SK-N-MC (cell line): ENCODE measurements at places on chromosomes 4 and X.

DNA sequence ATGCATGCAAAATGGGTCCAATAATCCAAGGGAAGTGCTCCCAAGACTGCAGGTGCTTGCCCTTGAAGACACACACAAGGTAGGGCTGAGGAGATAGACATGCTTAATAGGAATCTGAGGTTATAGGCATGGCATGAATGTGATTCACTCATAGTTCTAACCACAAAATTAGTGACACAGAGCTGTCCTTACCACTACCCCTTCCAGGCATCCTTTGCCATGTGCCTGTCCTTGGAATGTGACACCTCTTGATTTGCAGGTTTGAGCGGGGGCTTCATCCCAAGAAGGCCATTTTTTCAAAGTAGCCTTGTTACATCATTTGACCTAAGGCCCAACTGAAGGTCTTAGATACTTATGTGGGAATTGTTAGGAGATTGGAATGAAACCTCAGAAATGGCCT is 112.5 kb downstream of the CCNG2 start:
- no peak for DNase-seq

DNA sequence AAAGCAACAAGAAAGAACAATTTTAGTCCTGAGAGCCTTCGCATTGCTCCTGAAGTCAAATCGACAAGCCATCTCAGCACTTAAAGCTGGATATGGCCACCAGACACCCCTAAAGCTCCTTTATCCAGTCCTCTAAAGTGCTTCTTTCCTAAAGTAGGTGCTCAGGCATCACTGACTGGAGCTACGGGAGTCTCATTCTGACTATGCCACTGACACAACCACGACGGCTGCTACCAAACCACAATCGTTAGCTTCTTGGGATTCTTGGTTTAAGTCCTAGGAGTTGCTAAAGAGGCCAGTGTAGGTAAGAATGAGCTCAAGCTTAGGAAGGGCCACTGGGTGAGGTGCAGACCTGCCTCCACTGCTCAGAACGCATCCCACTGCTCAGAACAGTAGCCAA is 1.0 kb downstream of the SLC10A6 start:
- DNase-seq, result no peak

DNA sequence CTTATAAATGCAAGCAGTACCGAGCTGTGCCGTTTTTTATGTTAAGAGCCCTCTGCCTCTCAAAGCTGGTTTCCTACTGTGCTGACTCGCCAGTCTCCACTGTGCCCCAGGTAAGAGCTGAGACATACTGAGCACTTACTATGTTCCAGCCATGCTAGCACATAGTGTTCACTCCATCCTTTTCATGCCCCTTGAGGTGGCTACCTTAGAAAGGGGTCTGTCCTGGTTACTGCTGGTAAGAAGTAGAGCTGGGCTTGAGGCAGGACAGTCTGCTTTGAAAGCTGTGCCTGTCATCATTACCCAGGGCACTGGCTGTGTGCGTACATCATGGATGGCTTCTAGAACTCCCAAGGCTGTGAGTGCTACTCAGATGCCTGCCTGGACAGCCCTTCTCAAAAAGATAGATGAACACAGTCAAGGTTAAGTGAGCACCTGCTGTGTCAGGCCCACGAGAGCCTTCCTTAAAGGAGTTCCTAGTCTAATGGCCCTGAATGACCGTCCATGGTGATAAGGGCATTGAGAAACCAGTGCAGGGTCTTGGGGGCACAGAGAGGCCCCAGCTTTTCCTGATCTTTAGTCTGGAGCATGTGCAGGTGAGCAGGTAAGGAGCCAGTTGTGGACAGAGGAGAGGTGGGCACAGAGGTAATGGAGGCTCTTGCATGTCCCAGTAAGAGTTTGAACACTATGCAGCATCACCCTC is 1.6 kb downstream of the STK32B start:
- DNase-seq, result no peak

DNA sequence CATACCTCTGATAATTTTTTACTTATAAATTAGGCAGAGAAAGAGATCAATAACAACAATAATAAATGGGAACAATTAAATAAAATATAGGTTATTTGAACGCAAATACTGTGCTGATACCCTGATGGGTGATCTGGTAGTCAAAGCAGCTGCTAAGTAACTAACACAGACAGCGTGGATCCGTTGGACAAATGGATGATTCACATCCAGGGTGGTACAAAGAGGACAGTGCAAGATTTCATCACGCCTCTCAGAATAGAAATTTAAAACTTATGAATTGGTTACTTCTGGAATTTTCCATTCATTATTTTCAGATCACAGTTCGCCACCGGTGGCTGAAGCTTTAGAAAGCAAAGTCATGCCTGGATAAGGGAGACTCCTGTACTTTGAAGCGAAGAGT is 1066.0 kb upstream of the ADGRL3 start:
- no peak for DNase-seq

- DNase-seq, result peak; percentile 20
Measured at GRCh38 chr4:109334129-109335105, 32.0 kb upstream of the COL25A1 start.

GRCh38 chr4:93791570-93792195 is 36.9 kb upstream of the ATOH1 start:
- peak; percentile 42 for DNase-seq

DNA sequence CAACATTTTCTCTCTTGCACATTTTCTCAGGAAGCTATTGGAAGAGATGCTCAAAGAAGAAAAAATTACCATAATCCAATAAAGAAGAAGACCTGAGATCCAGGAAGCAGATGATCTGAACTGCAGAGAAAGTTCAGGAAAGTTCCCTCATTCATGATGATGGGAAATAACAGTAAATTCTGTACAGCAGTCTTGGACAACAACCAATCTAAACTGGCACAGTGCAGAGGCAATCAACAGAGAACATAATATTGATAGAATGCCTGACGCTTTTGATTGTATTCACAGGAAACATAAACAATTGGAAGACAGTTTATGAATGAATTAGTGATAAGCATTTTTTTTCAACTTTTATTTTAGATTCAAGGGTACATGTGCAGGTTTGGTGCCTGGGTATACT is 428.9 kb downstream of the KCTD8 start:
- DNase-seq, result no peak

- no peak for DNase-seq
Measured at GRCh38 chr4:95590615-95591014, 41.8 kb upstream of the UNC5C start.

GRCh38 chr4:108619372-108620100 is 840 bp upstream of the RPL34 start:
- no peak for DNase-seq

GRCh38 chr4:188091-188490 is 63.8 kb downstream of the ZNF718 start:
- DNase-seq, result no peak

GRCh38 chr4:163923092-163923491 is 428.6 kb downstream of the TMA16 start:
- DNase-seq, result no peak

DNA sequence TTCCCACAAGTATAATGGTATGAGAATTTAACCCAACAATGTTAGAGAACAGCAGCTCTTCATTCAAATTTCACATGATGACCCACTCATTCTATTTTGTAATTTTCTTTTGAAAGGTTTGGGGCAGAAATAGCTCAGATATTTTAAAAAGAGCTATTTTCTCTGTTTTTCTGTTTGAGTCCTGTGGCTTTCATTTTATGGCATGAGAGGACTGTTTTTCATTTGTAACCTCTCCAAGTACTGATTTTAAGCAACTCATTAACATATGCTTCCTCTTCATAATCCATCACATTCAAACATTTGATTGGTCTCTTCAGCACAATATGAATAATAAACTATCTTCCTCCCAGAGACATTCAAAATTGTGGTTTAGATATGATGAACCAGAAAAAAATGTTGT is 129.0 kb upstream of the TEX13A start:
- no peak for DNase-seq

DNA sequence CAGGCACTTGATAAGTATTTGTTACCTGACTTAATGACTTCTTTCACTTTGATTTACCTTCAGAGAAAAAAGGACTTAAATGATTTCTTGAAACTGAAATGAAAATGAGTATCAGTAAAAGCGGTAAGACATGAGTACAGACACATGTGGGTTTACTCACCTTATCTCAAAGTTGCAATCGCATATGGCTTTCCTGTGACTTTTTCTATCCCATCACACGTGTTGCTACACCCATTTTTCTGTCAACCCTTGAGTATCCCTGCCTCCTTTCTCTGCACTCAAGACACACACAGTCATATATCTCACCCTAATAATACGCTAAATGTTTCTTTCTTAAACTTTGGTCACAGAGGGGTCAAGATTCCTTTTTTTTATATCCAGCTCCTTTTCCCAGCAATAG is 11.0 kb upstream of the ARHGEF38 start:
- DNase-seq, result no peak

DNA sequence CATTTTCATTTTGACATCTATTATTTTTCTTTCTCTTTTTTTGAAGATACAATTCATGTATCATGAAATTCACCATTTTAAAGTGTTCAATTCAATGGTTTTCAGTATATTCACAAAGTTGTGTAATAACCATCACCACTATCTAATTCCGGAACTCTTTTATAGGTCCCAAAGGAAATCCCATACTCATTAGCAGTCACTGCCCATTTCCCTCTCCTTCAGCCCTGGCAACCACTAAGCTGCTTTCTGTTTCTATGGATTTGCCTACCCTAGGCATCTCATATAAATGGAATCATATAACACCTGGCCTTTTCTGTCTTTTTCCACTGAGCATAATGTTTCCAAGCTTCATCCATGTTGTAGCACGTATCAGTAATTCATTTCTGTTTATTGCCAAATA is 3.2 kb upstream of the FGF2 start:
- peak; percentile 34 for DNase-seq

DNA sequence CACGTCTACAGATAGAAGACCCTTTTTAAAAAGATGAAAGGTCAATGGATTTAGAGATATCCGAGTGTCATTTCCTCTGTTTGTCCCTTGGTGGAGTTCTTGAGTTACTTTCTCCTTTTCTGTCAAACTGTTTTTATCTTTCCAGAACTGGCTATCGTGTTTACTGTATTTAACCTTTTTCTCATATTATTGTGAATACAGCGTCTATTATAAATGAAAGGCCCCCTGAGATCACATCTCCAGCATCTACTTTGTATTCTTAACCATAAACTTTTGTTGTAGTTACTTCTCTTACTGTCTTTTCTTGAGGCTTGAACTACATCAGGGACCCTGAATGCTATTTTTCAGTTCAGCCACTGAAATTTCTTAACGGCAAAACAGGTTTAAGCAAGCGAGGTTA is 4.0 kb upstream of the PCDH7 start:
- no peak for DNase-seq

DNA sequence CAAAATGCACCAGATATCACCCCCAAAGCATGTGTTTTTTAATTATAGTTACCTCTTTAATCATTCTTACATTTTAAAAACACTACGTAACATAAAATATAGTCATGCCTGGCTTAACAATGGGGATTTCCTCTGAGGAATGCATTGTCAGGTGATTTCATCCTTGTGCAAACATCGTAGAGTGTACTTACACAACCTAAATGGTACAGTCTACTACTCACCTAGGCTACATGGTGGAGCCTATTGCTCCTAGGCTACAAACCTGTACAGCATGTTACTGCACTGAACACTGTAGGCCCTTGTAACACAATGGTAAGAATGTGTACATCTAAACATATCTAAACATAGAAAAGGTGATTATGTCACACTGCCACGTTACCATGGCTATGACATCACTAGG is 208.6 kb downstream of the SPOCK3 start:
- DNase-seq, result no peak

DNA sequence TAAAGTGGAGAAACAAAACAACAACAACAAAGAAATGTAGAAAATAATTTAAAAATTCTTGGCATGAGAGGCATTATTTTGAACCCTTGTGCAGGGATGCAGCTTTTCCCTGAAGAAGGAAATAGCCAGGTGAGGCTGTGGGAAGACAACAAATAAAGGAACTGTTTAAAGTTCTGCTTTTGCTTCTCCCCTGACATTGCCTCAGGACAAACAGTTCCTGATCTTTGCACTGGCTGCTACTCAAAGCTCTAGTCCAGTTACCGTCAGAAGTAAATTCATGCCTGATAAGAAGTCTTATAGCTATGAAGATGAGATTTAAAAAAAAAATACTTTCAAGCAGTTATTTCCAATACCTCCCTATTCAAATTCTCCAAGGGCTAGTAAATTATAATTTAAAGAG is 233.8 kb downstream of the IL15 start:
- no peak for DNase-seq

DNA sequence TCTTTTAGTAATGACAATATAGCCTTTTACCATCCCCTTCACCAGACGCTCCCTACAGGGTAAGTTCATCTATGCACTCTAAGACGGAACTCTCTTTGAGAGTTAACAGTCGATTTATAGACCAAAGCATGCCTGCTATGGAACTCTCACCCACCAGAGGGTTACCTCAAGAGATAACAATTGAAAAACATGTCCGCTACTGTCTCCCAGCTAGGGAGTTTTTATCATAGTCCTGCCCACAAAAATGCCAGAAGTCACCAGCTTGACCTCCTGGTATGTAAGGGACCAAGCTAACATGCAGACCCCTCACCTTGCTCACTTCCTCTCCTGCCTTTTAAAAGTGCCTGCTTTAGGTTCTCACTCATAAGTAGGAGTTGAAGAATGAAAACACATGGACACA is 16.7 kb upstream of the YTHDC1 start:
- DNase-seq, result no peak

- DNase-seq, result no peak
Measured at GRCh38 chr4:137361756-137362470, 170.4 kb downstream of the PCDH18 start.

DNA sequence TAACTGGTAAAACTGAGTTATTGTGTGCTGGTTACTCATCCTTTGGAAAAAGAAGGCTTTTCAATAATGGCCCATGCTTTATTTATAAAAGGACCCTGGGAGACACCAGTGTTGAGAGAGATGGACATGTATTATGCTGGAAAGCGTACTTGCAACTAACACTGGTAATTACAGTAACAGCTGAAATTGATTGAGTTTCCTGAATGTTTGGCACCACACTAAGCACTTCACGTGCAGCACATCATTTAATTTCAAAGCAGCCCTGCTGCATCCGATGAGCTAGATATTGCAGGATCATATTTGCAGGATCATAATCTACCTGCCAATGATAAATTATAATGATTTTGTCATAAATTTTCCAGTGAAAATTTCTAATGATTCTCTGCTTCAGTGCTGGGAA is 81.5 kb downstream of the QRFPR start:
- DNase-seq, result no peak

DNA sequence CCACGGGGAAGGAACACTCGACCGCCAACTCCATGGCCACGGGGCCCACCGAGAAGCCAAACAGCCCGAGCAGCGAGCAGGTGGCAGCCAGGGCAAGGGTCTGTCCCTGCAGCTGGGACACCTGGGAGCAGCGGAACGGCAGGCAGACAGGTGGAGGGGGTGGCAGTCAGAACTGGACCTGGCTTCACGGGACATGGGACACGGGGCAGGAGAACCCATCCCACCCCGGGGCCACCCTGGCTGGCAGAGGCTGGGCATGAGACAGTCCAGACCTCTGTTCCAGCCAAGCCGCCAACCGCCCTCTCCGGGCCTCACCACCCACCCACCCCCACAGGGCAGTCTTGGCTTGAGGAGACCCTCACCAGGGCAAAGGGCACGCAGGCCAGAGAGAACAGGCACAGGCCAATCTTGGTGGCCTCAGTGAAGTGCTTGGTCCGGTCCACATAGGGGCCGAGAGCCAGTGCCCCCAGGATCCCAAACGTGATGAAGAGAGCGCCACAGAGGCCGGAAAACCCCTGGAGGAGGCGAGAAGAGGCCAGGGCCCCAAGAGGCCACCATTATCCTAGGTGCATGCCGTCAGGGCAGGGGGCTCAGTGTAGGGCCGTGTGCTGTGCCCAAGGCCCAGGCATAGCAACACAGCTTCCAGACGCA is 5.6 kb downstream of the SLC49A3 start:
- DNase-seq, result no peak
